ENCODE measurements at places on chromosomes 5 and 9. TPM values are rescaled to one million over a fixed set of nuclear protein-coding genes. Genes with fewer than 3 reads are reported as not detected.

Gene MZB1
- not detected for total RNA-seq

Gene ACSL6
- not detected for total RNA-seq

Gene BTNL3
- not detected for total RNA-seq

Gene ANXA1
- total RNA-seq: 659 TPM

Gene SH3GLB2
- 44.7 TPM for total RNA-seq

Measured in thoracic aorta endothelial cell (primary cell).